ENCODE measurements at places on chromosomes 2 and 18. TPM values are rescaled to one million over a fixed set of nuclear protein-coding genes. Genes with fewer than 3 reads are reported as not detected.

The CREG2 gene
- total RNA-seq, result 8.4 TPM

The LOXL3 gene
- 13.5 TPM for total RNA-seq

The CHN1 gene
- 7.2 TPM for total RNA-seq

The HOXD1 gene
- total RNA-seq, result 1.0 TPM

The C2orf66 gene
- not detected for total RNA-seq

The IDH1 gene
- total RNA-seq, result 108 TPM

The SEPTIN2 gene
- total RNA-seq, result 241 TPM

The LYPD6 gene
- total RNA-seq, result 0.15 TPM
